ENCODE measurements at places on chromosomes 13 and 19.

DNA sequence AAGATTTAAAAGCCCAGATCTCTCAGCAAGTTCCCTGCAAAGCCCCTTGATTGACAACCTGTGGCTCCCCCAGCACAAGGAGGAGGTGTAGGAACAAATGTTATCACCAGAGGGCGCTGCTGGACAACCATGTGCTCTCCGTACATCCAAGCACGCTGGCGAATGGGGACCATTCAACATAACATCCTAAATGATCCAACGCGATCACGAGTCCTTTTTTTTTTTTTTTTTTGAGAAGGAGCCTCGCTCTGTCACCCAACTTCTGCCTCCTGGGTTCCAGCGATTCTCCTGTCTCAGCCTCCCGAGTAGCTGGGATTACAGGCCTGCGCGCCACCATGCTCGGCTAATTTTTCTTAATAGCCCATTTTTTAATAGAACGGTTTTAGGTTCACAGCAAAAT lies 52.0 kb downstream of the NWD1 start:
- DNase-seq: peak; percentile 45

- no peak for DNase-seq
These were observed 184.4 kb downstream of the NALCN start for GRCh38 chr13:101231751-101232428.

GRCh38 chr19:45293682-45294081 lies 29.0 kb downstream of the CKM start:
- DNase-seq: no peak

GRCh38 chr13:26988059-26988769 lies 183.4 kb downstream of the USP12 start:
- DNase-seq: no peak

DNA sequence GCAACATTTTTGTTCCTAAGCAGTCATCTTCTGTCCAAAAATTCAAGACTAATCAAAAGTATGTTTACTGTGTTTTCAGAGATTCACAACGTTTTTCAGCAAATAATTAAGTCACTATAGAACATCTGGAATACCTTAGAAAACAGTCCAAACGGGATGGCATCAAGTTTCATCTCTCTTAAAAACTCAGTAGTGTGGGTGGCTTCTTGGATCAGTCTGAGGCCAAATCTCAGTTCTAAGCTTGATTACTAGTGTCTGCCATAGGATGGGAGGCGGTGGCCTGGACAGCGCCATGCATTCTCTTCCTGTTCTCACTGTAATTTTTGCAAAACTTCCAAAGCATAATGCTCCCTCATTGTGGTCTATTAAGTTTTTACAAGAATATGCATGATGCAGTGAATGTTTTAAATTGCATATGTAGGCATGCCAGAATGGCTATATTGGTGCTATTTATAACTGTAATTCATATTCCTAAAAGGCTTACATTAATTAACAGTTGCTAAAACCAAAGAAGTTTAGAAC lies 37.1 kb downstream of the ANKRD10 start:
- DNase-seq: no peak

GRCh38 chr19:1955171-1956121 lies 14.5 kb downstream of the CSNK1G2 start:
- DNase-seq: no peak

DNA sequence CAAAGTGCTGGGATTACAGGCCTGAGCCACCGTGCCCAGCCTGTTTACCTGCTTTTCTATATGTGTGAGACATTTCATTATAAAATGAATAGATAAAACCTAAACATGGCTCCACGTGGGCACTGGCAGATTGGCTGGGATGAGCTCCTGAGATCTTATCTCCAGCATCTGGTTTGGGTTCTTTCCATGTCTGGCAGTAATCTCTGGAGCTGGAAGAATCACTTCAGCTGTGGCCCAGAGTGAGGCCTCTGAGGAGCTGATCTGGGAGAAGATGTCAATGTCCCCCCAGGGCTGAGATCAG lies 5.5 kb upstream of the SULT2A1 start:
- DNase-seq: no peak

DNA sequence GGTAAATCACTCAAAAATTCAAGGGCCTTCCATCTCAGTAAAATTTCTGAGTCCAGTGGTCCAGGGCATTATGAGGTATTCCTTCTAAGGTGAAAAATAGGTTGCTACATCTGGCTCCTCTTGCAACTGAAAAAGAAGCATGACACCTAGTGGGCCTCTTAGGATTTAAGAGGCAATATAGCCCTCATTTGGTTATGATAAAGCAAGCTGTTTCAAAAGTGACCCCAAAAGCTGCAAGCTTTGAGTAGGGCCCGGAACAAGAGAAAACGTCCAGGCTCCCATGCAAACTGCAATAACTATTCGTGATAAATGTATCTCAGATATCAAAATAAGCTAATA lies 1910.2 kb upstream of the PRR20A start:
- no peak for DNase-seq

DNA sequence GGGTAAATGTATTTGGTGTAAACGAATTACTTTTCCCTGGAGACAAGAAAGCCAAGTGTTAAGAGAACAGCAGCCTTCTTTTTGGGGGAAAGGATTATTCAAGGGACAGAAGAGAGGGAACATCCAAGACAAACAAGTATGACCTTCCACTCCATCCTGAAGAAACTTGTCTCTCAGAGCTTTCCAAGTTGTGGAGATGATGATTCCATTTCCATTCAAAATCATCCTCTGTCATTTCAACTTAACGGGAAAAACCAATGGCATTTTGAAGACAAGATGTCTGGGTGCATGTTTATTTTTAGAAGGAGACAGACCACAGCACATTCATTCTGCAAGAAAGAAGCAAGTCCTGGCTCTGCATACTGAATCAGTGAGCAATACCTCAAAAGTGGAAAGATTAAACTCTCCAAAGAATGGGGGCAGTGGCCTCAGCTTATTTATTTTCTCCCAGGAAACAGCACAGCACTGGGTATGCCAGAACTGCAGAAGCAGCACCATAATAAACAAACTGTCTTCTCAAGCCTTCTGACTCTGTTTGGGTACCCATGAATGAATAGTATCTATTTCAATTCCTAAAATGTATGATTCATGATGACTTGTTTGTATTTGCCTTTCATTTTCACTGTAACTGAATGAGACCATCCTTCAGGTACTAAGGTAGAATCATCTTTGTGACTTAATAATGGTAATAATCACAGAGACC lies 541.0 kb downstream of the RFC3 start:
- no peak for DNase-seq

GRCh38 chr13:31522396-31522795 lies 216.9 kb upstream of the RXFP2 start:
- no peak for DNase-seq

DNA sequence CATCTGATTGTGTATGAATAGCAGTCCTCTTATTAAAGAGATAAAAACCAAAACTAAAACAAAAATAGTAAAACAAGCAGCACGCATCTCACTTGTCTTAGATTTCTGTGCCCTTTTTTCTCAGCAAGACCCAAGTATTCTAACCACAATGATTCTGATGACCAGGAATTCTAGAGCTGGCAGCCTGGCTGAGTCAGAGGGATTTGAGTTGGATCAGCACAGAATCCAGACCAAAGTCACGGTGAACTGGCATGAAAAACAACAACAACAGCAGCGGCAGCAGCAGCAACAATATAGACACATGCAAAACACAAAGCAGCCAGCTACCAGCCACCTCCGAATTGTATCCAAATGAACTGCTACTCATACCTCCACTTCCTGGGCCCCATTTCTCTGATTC lies 360.5 kb downstream of the KCNRG start:
- no peak for DNase-seq

DNA sequence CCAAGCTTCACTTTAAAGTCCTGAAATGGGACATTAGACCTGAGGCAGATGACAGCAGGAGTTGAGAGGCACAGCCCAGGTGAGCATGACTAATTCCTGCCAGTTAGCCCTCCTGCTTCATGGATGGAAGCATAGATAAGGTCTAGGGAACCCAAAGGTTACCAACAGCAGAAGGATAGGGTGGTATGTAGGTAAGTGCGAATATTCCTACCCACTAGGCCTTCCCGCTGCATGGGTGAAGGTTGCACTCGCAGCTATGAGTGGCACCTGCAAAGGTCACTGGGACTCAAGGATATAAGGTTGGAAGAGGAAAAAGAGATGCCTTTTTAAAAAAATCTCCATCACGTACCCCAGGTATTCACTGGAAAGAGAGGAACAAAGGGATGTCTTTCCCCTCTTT lies 12.2 kb upstream of the MLLT1 start:
- no peak for DNase-seq

DNA sequence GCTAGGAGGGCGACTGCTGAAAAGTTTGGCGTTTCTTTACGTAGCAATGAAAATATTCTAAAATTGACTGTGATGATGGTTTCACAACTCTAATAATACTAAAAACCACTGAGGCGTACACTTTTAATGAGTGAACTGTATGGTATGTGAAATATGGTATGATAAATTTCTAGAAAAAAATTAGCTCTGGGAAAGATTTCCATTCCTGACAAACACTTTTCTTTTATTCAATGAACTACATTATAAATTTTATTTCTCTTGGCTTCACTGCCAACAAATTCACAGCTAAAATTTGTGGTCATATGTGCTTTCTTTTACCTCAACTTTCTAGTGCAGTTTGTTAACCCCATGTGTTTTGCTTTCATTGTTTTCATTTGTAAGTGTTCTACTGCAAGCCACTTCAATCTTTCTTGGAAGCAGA lies 11.1 kb downstream of the ZC3H13 start:
- DNase-seq: no peak

GRCh38 chr13:105463011-105463501 lies 1072.4 kb downstream of the EFNB2 start:
- no peak for DNase-seq

- no peak for DNase-seq
These were observed 31.1 kb downstream of the ZNF571 start for GRCh38 chr19:37563518-37563917.

- DNase-seq: no peak
These were observed 44.6 kb downstream of the ANKRD27 start for GRCh38 chr19:32630338-32630737.

- no peak for DNase-seq
These were observed 273.1 kb downstream of the PCDH20 start for GRCh38 chr13:61142506-61142905.

DNA sequence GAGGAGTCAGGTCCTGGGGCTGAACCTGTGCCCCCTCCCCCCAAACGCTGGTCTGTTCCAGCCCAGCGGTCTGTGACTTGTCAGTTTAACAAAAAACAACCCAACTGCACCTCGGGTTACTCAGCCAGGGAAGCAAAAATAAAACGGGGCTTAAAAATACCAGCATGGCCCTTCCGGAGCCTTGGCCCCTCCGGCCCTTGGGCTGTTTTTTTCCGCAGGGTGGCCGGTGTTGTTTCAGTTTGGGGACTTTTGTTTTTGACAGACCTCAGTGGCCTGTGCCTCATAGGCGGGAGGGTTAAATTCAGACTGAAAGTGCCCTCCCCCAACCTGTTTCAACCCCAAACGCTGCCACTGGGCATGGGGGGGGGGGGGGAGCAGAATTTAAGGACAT lies 4.0 kb downstream of the TCF3 start:
- no peak for DNase-seq

- DNase-seq: no peak
These were observed 7.2 kb upstream of the FCHO1 start for GRCh38 chr19:17743874-17744580.

DNA sequence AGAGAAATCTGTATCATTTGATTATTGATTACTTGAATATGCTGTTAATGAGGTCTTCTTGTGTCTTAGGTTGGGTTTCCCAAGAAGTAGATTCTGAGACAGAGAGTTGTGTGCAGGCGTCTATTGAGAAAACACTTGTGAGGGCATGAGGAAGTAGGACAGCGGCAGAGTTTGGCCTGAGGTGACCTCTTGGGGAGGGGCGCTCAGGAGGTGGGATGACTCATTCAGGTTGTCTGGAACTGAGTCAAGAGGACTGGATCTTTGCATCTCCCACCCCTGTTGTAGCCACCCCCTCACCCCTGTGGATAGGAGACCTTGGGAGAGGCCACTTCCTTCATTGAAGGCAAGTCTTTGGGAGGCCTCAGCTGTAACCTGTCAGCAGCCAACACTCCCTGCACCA lies 35.2 kb upstream of the WDFY2 start:
- DNase-seq: no peak

- no peak for DNase-seq
These were observed 389.9 kb upstream of the PCDH9 start for GRCh38 chr13:67619995-67620380.

- no peak for DNase-seq
These were observed 28.2 kb downstream of the HPN start for GRCh38 chr19:35069696-35070095.

- DNase-seq: no peak
These were observed 156.2 kb downstream of the STK24 start for GRCh38 chr13:98420554-98421175.

DNA sequence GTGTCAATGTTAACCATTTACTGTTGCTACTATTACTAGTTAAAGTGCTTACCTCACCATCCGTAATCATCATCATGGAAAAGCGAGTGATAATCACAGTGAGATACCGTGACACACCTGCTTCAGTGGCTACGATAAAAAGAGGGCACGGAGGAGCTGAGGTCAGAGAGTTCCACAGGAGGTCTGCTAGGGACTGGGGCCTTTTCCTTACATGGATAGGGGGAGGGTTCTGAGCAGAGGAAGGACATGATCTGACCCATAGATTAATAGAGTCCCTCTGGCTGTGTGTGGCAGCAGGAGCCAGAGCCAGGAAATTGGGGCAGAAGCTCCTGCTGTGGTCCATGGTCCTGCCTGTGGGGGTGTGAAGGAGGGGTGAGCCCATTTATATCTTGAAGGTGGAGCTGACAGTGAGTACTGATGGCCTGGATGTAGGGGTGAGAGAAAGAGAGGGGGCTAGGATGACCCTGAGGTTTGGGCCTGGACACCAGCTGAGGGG lies 136.7 kb downstream of the SIPA1L3 start:
- DNase-seq: no peak

DNA sequence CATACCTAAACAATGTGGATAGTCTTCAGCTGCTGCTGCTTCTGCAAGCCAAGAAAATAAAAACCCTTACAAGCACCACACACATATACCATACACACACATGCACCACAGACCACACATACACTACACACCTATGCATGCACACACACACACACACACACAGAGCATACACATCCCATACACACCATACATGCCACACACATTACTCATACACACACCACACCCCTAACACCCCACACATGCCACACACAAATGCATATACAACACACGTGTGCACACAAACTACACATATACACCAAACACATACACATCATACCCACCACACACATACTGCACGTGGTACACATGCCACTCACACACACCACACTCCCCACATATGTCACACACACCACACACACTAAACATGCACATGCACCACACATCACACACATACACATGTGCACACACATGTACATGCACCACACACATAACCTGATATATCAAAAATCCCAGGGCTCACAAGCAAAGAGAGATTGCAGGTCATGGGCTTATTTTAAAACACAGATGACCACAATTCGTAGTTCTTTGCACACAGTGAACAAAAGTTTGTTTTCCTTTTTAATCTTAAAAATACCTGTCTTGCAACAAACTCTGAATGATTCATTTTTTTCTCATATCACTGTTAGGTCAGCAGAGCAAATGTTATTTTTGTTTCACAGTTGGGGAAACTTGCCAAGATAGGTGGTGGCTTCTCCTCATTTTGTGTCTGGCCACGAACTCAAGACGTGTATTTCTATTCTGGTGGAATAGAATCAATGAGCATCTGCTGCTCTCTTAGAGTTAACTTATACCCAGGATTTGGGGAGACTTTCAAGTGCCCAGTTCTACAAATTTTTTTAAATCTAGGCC lies 456.6 kb downstream of the FGF9 start:
- DNase-seq: no peak

Data from stimulated activated CD8-positive, alpha-beta memory T cell treated with anti-CD3 and anti-CD28 coated beads, Interleukin-7, amount 100 ng/mL, for 48 hours (primary cell).